ENCODE measurements at places on chromosomes 7 and 10. TPM values are rescaled to one million over a fixed set of nuclear protein-coding genes. Genes with fewer than 3 reads are reported as not detected.

ITIH5 gene
- not detected for total RNA-seq

RASSF4 gene
- 12.3 TPM for total RNA-seq

TMEM213 gene
- not detected for total RNA-seq

SPRN gene
- not detected for total RNA-seq

CYP26C1 gene
- total RNA-seq, result 0.33 TPM

LRRC4 gene
- 0.40 TPM for total RNA-seq

SPACDR gene
- total RNA-seq, result 1.2 TPM

AASS gene
- total RNA-seq, result 34.0 TPM

FGFBP3 gene
- 0.28 TPM for total RNA-seq

HECW1 gene
- not detected for total RNA-seq

PODXL gene
- total RNA-seq, result 114 TPM

ZPBP gene
- not detected for total RNA-seq

TMEM248 gene
- total RNA-seq, result 114 TPM

NRBF2 gene
- 18.5 TPM for total RNA-seq
